ENCODE measurements at places on chromosomes 3 and 15.
A peak's percentile ranks its signal among the peaks of the same experiment; 100 is the strongest.

GRCh38 chr15:64755427-64755940 lies 19.9 kb downstream of the RBPMS2 start:
- no peak overlapping the region for H3K4me3 ChIP-seq
- no peak overlapping the region for H3K27ac ChIP-seq
- H3K36me3 ChIP-seq, result no peaks in the 10 kb centered on the region
- DNase-seq, result no peak
- H3K4me1 ChIP-seq, result no peaks in the 10 kb centered on the region

DNA sequence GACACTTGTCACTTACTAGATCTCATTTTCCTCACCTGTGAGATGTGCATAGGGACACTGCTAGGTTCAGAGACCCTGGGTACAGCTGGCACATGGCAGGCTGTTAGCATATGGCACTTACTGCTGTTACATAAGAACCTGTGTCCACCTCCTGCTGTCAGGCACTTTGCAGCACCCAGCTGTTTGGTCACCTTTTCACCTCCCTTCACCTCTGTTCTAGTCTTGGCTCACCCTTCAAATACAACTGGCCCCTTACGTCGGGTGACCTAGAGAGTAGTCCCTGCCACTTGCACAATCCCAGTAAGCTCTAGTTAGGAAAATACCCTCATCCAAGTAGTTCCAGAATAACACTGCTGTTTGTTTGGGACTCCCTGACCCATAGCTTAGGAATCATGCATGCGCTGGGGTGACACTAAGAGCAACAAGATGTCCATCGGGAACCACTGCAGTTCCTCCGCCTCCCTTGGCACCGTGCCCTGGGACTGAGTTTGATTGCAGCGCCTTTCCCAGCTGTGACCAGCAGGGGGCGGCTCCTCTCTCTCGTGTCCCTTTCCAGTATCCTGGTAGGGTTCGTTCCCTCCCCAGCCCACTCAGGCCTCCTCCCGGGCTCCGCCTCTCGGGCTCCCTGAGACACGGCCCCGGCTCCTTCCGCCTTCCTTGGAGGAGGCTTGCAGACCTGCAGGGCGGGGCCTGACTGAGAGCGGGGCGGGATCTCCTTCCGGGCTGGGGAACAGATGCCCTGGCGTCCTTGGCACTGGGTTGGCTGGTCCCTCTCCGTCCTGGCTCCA lies 78.6 kb downstream of the ABHD5 start:
- peak overlapping the region; percentile 90 for H3K27ac ChIP-seq
- no peaks in the 10 kb centered on the region for H3K36me3 ChIP-seq
- no peak overlapping the region for H3K4me3 ChIP-seq
- H3K4me1 ChIP-seq, result peaks cover 13% of the 10 kb centered on the region

DNA sequence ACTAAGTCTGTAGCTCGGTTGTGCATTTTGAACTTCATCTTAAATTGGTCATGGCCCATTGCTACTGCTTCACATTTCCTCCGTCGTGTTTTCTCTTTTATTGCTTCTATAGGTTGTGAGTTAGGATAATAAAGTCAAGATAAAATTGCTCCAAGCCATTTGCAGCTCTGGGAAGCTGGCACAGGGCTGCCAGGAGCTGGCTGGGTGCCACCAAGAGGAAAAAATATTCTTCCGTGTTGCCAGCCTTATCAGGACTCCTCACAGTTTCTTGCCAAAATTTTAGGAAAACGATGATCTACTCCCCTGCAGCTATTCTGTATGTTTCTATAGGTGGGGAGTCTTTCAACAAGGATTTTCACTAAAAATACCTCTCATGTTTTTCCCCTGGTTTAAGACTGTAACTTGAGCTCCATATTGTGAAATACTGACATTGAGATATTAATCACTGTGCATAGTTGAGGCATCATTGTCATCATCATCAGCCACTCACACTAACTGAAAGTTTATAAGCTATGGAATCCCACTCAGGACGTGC lies 55.4 kb upstream of the PIAS1 start:
- peak overlapping the region; percentile 12 for H3K27ac ChIP-seq
- H3K4me3 ChIP-seq, result no peak overlapping the region
- H3K4me1 ChIP-seq, result peaks cover 4% of the 10 kb centered on the region
- H3K27me3 ChIP-seq, result no peaks in the 10 kb centered on the region

GRCh38 chr15:28246605-28247004 lies 75.4 kb downstream of the HERC2 start:
- DNase-seq, result no peak
- H3K4me1 ChIP-seq, result no peaks in the 10 kb centered on the region
- no peak overlapping the region for H3K27ac ChIP-seq
- no peaks in the 10 kb centered on the region for H3K27me3 ChIP-seq
- H3K36me3 ChIP-seq, result no peaks in the 10 kb centered on the region
